ENCODE measurements at places on chromosomes 16 and 17.

DNA sequence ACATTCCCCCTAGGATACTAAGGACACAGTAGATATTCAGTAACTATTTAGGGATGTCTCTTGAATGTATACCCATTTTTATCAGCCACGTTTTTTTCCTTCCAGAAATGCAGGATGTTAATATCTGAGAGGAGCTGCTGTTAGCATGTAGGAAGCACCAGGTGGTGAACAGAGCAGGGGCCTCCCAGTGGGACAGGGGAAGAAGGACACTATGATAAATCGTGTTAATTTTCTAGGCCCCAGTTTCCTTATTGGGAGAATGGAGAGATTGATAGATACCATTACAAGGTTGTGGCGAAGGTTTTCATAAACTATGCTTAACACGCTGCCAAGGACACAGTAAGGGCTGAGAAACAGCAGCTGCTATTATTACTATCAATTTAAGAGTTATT is 45.4 kb downstream of the PRSS54 start:
- DNase-seq = no peak

GRCh38 chr17:46949291-46950174 is 26.6 kb downstream of the GOSR2 start:
- DNase-seq = no peak

DNA sequence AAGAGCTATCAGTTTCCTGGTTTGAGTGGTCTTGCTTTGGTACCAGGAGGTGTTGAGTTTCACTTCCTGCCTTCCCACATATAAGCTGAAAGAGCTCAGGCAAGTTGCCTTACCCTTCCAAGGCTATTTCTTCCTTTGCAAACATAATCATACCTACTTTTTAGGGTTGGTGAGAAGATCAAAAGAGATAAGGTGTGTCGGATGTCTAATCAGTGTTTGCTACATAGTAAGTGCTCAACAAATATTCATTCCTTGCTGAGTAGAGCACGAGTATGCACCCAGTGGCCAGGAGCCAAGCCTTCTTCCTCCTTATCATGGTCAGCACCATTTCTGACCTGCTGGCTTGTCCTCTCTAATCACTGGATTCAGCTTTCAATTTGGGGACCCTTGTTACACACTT is 12.7 kb upstream of the TMEM98 start:
- no peak for DNase-seq

GRCh38 chr16:56421313-56421712 is 4.0 kb downstream of the AMFR start:
- no peak for DNase-seq

DNA sequence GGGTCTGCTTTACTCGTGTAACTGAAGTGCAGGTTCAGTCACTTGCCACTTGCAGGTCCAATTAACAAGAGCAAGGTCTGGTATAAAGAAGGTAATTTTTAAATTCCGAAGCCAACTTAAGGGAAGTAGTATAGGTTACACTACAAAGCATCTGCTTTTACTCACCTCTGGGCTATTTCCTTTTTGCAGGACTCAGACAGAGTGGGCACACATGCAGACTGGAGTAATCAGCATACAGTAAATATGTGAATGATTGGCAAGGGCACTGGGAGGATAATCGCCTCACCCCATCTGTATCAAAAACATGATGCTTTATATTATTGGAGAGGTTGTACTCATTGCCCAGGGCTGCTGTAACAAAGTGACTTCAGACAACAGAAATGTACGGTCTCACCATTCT is 160.1 kb upstream of the CDH5 start:
- DNase-seq = no peak

GRCh38 chr17:35519439-35519838 is 18.0 kb downstream of the SLFN12L start:
- no peak for DNase-seq

GRCh38 chr16:58462499-58462996 is 37.4 kb upstream of the NDRG4 start:
- no peak for DNase-seq

DNA sequence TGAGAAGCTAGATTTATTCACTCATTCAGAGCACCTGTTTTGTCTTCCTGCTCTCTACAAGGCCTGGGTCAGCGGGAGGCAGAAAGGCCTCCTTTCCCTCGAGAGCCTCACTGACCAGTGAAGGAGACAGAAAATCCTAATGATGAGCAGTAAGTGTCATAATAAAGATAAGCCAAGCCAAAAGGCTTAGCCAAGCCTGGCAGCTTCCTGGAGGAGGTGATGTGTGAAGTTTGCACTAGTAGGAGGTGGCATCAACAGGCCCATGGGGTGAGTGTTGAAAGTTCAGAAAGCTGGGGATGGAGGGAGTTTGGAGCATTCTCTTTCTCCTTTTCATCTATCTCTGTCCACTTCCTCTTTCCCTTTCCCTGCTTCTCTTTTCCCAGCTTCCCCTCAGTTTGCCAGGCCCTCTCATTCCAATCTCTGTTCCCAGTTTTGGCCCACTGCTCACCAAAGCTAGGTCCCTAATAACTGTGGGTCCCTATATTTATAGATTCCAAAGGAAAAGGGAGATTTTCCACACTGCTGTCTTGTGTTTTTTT is 16.5 kb upstream of the SPNS3 start:
- DNase-seq = no peak

GRCh38 chr17:13531721-13532120 is 70.0 kb downstream of the HS3ST3A1 start:
- DNase-seq = no peak

DNA sequence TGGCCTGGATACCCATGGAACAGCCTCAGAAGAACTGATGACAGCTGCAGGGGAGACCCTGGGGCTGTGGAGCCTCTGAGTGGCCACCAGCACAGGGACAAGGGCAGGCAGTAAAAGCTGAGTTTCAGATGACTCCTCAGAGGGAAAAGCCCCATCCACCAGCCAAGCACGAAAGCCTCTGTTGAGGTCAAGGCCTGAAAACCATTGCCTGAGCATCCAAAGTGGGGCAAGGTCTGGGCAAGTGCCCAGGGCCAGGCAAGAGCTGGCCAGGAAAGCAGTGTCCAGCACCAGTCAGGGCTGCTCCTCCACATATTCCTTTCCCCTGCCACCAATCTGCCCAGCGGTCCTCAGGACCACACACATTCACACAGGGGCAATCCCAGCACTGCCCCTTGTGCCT is 16.4 kb downstream of the ATP6V0D1 start:
- DNase-seq = no peak

GRCh38 chr17:68197091-68197996 is 50.5 kb upstream of the AMZ2 start:
- no peak for DNase-seq

GRCh38 chr16:79926451-79927205 is 326.1 kb upstream of the MAF start:
- no peak for DNase-seq

DNA sequence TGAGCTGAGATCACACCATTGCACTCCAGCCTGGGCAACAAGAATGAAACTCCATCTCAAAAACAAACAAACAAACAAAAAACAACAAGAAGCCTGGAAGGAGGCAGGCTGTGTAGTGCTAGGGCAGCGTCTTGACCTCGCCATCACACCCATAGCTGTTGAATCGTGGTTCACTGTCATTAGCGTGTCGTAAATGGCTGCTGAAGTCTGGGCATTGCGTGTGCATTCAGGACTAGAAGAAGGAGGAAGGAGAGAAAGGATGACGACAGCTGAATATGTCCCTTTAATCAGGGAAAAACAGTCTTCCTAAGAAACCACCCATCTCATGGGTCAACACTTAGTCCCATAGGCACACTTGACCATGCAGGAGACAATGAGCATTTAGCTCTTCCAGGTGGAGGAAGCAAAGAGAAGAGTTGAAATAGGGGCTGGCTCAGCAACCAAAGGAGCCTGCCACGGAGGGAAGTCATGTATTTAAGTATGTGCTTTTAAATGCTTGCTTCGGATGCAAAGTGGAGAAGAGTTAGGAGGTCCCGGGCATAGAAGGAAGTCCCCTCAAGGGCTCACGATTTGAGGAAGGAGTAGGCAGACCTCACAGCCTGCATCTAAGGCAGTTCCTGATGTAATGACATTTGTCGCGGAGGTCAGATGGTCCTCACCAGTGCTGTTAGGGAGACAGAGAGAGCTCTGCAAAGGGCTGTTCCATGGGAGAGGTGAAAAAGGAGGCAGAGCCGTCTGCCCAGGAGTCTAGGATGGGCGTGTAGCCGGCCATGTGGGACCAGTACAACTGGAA is 8.8 kb downstream of the PRSS22 start:
- DNase-seq = no peak

DNA sequence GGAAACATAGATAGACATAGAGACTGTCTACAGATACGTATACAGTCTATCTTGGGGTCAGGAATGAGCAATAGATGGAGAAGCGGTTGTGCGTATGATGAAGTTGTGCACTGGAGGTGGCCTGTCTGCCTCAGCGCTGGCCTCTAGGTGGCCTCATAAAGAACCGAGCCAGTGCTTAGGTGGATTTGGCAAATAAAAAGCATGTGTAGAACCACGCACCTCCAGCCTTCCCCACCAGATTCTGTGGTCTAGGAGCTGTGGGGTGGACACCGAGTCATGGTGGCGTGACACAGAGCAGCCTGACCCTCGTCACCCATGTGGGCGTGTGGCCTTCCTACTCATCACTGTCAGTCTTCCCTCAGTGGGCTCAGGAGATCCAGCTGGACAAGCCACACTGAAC is 34.0 kb downstream of the PGS1 start:
- DNase-seq = no peak

GRCh38 chr17:31048780-31049179 is 46.0 kb upstream of the NF1 start:
- no peak for DNase-seq

GRCh38 chr17:20291853-20292252 is 175.5 kb downstream of the LGALS9B start:
- DNase-seq = no peak

DNA sequence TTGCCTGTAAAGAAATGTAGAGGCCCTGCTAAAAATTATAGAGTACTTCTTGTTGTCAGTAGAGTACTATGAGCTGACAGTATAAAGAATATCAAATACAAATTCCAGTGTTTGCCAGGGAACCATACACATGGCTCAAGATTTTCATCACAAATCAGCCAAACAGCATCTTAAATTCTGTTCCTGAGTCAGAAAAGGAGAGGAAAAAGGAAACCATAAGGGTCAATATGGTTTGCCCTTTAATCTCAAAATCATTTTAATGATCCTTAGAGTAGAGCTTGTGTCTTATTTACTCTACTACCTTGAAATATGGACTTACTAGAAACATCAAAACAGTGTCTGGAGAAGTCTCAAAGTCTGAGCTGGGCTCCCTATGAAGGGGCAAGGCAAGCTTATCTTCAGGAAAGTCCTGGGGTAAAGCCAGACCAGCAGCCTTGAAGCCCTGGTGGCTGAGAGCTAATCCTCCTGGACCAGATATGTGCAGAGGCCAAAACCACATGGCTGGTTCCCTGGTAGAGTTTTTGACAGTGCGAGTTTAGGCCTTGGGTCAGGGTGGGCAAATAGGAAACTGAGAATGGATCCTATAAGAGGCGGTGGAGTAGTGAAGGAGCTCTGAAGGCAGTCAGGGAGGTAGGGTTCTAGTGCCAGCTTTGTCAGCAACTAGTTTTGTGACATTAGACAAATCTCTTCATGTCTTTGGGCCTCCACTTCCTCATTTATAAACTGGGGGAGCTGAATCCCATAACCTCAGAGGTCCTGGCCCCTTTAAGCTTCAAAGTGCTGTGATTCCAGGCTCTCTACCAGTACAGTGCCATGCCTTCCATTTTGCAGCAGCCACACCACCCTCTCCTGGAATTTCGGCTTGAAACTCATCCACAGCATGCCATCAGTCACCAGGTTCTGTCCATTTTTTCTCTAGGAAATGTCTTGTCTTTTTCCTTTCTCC is 38.9 kb downstream of the MRTFB start:
- DNase-seq = no peak

GRCh38 chr16:86914876-86915717 is 336.7 kb downstream of the FOXL1 start:
- DNase-seq = no peak

- DNase-seq = no peak
Measured at GRCh38 chr17:45296003-45296832, 20.6 kb downstream of the MAP3K14 start.

GRCh38 chr16:81971853-81972252 is 39.4 kb downstream of the SDR42E1 start:
- no peak for DNase-seq

DNA sequence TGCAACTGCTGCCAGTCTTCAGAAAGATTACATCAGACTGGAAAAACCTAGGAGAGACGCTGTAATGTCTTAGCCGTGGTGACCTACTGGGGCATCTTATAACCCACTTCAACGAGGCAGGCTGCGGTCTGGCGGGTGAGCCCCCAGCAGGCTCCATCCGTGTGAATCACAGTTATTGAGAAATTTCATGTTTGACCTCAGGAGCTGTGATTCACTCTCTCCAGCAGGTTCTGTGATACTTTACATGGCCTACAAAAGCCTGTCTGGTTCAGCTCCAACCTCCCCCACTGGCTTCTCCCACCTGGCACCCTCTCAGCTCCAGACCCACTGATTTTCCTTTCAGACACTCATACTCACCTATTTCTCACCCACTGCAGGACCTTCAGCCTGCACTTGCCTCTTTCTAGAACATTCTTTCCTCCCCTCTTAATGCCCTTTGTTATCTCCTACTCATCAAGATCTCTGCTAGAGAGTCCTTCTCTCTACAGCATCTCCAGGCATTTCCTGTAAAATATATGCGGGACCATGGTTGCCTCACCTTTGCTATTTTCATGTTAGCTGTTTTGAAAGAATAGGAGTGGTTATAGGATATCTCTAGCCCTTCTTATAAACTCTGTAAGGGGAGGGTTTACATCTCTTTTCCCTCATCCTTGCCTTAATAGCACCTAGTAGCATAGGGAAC is 227.9 kb downstream of the MAF start:
- no peak for DNase-seq

DNA sequence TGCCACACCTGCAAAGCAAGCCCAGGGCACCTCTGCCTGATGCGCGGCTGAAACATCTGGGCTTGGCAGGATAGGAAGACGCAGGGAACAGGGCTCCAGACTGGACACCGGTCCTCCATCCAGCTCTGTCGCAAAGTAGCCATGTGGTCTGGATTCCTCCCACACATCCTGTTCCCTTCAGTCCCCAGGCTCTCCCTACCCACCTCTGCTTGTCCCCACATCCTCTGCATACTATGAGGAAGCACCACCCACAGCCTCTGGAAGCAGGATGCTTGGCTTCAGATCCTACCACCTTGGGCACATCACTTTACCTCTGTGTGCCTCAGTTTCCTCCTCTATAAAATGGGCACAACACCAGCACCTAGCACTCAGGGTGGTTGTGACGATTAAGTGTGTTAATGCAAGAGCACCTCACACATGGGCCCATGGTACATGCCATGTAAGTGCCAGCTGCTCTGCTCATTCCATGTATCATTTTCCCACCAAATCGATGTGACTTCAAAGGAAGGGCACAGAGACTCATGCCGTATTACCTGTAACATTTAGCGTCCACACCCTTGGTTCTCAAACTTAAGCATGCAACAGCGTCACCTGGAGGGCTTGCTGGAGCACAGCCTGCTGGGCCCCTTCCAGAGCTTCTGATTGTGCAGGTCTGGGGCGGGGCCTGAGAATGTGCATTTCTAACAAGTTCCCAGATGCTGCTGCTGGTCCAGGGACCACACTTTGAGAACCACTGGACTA is 138.6 kb upstream of the SDK2 start:
- no peak for DNase-seq

DNA sequence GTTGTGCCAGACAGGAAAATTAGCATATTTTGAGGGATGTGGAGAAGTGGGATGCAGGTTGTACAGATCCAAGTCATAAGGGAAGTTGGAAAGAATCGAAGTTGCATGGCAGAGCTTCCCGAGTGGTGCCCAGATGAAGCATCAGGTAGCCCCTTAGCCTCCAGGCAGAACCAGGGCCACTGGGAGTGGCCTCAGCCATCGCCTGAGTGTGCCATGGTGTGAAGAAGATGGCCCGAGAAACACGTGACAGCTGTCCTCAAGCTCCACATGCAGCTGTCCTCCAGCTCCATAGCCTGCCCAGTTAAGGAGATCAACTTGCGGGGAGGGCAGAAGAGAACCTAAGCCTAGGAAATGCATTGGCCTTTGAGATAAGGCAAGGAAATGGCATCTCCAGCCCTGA is 33.5 kb downstream of the TMC6 start:
- DNase-seq = no peak

Data from NCI-H1694 treated with DMSO at 0.1 percent for 48 hours (cell line).